ENCODE measurements at places on chromosomes 2 and 18. TPM values are rescaled to one million over a fixed set of nuclear protein-coding genes. Genes with fewer than 3 reads are reported as not detected.

GRCh38 chr2:120392923-120393322 is 47.0 kb downstream of the INHBB start:
- DNase-seq, result no peak

HOXD10 gene
- total RNA-seq, result not detected

DNA sequence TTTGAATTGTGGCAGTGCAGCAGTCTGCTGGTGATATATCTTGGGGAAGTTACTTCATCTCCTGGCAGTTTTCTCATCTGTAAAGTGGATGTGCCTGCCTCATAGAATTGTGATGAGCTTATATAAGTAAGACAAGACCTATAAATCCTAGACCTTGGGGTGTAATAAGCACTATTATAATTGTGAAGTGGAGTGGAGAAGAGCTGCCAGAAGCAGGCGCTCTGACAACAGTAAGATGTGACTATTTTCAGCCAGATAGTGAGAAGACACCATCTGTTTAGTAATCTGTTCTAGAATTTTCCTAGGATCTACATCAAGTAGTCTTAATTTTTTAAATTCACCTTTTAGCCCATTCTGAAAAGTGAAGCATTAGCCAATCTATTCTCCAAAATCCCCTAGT is 85.6 kb upstream of the TSPYL6 start:
- no peak for DNase-seq

DNA sequence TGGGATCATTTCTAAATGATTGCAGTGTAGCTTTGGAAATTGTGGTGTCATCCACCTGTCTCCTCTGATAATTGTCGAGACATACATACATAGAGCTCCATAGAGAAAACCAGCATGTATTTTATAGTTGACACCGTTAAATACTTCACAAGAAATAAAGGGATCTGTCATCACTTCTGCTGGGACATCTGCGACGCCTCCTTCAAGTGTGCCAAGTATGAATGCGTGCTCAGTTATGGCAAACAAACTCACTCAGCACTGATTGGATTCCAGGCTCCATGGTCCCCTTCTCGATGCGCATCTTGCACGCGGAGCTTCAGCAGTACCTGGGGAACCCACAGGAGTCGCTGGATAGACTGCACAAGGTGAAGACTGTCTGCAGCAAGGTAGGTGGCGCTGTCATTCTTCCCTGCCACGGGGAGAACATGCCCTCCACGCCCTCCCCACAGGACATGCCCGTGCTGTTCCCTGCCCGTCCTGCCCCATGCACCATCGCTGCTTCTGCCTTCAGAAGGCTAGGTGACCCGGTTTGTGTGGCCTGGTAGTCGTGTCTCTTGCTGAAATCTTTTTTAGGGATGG is 64.1 kb downstream of the TRAPPC12 start:
- no peak for DNase-seq

Measured in frontal cortex (tissue), 4 donors.